CD4-positive, alpha-beta T cell (primary cell): ENCODE measurements at places on chromosomes 4 and X. TPM values are rescaled to one million over a fixed set of nuclear protein-coding genes. Genes with fewer than 3 reads are reported as not detected.
A peak's percentile ranks its signal among the peaks of the same experiment; 100 is the strongest.

GRCh38 chr4:182531555-182532162 lies 288.5 kb downstream of the TENM3 start:
- H3K36me3 ChIP-seq = no peaks in the 10 kb centered on the region
- no peaks in the 10 kb centered on the region for H3K4me1 ChIP-seq
- no peak overlapping the region for H3K27ac ChIP-seq

DNA sequence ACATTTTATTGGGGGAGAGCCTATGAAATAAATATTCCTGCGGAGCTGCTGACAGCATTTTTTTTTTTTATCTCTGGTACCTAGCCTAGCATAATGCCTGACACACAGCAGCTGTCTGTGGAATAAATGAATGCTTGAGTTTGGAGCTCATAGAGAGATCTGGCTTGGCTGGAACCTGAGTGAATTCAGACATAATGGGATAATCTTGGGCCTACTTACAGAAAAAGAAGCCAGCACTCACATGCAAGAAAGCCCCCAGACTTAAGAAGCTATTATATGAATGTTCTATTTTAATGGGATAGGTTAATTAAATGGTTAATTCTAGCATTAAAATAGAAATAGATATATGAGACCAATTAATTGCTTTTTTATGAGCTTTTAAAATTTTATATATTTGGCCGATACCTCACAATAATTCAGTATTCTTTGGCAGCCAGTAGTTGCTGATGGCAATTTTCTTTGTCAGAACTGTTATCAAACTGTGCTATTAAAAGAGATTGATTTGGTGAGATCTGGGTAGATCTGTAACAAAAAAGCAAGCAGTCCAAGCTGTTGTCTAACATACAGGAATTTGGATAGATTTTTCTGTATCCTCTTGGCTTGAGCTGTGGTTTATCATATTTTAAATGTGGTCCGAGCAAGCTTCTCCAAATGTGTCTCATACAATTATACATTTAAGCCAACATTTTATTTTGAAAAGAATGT lies 654.2 kb downstream of the PCDH7 start:
- H3K4me3 ChIP-seq = no peak overlapping the region
- no peak overlapping the region for H3K27ac ChIP-seq
- no peaks in the 10 kb centered on the region for H3K27me3 ChIP-seq
- no peak for DNase-seq

- no peak overlapping the region for H3K4me3 ChIP-seq
- no peaks in the 10 kb centered on the region for H3K27me3 ChIP-seq
- no peak overlapping the region for H3K27ac ChIP-seq
- no peak for DNase-seq
- no peaks in the 10 kb centered on the region for H3K36me3 ChIP-seq
Observed at GRCh38 chr4:131046821-131047220, 1950.9 kb downstream of the C4orf33 start.

DNA sequence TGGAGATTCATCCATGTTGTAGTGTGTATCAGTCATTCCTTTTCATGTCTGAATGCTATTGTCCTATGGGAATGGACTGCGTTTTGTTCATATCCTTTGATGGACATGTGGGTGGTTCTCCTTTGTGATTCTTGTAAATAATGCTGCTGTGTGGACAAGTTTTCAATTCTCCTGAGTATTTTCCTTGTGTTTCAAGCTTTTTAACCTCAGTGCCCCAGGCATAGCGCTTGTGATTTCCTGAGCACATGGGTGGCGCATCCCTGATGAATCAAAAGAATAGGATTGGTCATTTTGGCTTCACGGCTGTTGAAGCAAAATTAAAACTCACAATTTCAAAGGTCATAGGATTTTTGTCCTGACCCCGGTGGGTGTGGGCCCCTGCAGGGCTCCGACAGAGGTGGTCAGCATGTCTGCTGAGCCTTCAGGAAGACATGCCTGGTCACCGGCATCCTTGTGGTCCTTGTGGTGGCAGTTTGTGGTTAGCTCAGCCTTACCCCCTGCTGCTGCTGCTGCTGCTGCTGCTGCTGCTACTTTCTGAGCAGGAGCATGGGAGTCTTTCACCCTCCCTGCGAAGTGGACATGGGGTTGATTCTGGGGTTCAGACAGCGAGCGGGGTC lies 30.0 kb downstream of the SHROOM2 start:
- H3K4me3 ChIP-seq = no peak overlapping the region
- H3K27ac ChIP-seq = no peak overlapping the region
- H3K4me1 ChIP-seq = no peaks in the 10 kb centered on the region
- no peak for DNase-seq
- H3K36me3 ChIP-seq = no peaks in the 10 kb centered on the region

GRCh38 chr4:131613086-131613823 lies 1535.8 kb upstream of the PCDH10 start:
- H3K4me1 ChIP-seq = no peaks in the 10 kb centered on the region
- DNase-seq = no peak
- no peaks in the 10 kb centered on the region for H3K27me3 ChIP-seq
- no peaks in the 10 kb centered on the region for H3K36me3 ChIP-seq
- H3K4me3 ChIP-seq = no peak overlapping the region
- no peak overlapping the region for H3K27ac ChIP-seq

The RPS6KA6 gene
- not detected for total RNA-seq

- no peak overlapping the region for H3K27ac ChIP-seq
- H3K4me3 ChIP-seq = no peak overlapping the region
Observed at GRCh38 chrX:118174516-118175098, 58.0 kb upstream of the KLHL13 start.

The MAGEA3 gene
- total RNA-seq = not detected

- no peaks in the 10 kb centered on the region for H3K4me1 ChIP-seq
- H3K27me3 ChIP-seq = no peaks in the 10 kb centered on the region
- H3K4me3 ChIP-seq = no peak overlapping the region
- no peak overlapping the region for H3K27ac ChIP-seq
- H3K36me3 ChIP-seq = no peaks in the 10 kb centered on the region
Observed at GRCh38 chr4:73761856-73762255, 21.5 kb downstream of the CXCL8 start.

- no peaks in the 10 kb centered on the region for H3K36me3 ChIP-seq
- peak overlapping the region; percentile 96 for H3K4me3 ChIP-seq
- H3K27ac ChIP-seq = no peak overlapping the region
- DNase-seq = no peak
- H3K4me1 ChIP-seq = peaks cover 25% of the 10 kb centered on the region
Observed at GRCh38 chr4:42654631-42655268, 2.2 kb downstream of the ATP8A1 start.

DNA sequence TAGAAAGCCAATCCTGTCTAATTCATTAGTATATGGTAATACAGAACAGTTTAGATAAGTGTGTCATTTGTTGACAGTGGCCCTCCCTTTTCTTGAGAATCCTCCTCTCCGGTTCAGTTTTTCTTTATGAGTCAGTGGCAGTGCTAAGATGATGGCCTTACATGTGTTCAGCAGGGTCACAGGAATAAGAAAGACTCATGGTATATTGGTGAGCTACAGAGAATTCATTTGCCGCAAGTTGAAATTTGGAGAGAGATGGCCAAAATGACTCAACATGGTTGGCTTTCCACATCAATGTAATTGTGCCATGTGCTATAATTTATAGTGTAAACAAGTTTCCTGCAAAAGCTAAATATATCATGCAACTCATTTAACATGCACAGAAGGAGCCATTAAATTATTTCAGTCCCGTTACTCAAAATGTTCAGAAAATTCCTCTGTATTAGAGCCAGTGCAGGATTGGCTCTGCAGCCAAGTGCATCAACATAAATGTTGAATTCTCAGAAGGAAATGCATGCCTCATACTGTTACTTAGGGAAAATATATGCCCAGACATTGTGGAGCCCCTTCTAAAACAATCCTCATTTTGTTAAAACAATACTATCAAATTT lies 374.3 kb downstream of the AFF2 start:
- H3K27ac ChIP-seq = no peak overlapping the region
- no peaks in the 10 kb centered on the region for H3K36me3 ChIP-seq
- no peak for DNase-seq
- no peaks in the 10 kb centered on the region for H3K27me3 ChIP-seq
- H3K4me3 ChIP-seq = no peak overlapping the region

DNA sequence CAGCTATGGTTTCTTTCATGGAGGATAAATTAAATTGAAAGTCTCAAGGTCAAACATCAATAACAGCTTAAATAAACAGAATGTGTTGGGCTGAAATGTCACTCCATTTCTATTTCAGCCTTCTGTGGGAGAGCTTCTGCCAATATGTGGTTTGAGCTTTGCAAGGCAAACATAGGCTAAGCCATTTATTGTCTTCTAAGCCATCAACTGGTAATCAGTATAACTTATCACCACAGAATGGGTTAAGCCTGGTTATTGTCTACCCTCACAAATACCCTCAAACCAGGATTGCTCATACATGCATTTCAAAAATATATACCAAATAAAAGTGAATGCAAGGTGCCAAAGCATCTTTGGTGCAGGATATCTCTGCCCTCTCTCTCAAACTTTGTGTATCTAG lies 52.7 kb downstream of the GABRB1 start:
- no peaks in the 10 kb centered on the region for H3K4me1 ChIP-seq
- H3K27me3 ChIP-seq = no peaks in the 10 kb centered on the region
- H3K36me3 ChIP-seq = no peaks in the 10 kb centered on the region
- DNase-seq = no peak
- no peak overlapping the region for H3K4me3 ChIP-seq
